ENCODE measurements at places on chromosomes 5 and 9.

DNA sequence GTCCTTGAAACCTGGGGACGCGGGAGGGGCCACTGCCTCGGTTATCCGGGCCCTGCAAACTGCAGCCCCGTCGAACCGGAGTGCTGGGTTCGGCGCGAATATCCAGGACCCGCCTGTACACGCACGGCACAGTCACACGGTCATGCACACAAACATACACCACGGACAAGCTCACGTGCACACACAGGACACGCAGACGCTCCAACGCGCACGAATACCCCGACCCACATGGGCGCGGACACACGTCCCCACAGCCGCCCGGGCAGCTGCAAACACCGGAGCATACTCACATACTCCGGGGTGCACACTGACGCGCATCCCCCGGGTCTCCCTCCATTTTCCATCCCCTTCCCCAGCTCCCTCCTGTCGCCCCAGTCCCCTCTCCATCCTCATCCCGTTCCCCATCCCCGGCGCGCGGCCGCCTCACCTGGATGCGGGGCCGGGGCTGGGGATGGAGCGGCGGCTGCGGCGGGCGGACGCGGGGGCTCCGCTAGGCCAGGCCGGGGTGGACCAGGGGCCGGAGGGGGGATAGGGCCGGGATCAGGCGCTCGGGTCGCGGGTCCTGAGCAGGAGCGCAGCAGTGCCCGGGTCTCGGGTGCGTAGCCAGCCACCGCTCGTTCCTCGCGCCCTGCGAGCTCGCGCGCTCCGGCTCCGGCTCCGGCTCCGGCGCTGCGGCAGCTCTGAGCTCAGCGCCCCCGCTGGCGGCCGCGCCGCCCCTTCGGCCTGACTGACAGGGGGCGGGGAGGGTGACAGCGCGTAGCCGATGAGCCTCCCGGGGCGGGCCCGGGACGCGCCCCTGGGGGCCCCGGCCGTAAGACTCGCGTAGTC lies at the start of the genes EIF4E1B and SNCB:
TSS of gene EIF4E1B (plus strand) at position 823 of the 828 bp plus-strand sequence. CDS start 12,113 bp downstream, outside the sequence.
TSS of gene SNCB (minus strand) at position 682 of the 828 bp plus-strand sequence. CDS start 880 bp downstream, outside the sequence.
- DNase-seq: peak; percentile 31

DNA sequence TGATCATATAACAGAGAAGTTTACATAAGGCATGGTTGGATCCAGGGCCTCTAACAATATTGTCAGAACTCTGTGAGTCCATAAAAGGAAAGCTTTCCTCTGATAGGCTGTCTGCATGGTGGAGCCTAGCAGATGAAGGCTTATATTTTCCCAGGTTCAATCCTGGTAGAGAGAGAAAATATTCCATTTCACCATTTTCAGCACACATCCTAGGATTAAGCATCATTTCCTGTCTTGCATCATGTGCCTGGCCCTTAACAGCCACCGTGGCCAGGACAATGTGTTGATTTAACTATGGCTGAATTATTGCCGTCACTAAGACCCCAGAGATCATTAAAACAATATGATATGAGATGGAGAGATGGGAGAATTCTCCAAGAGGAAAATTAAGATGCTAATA lies 90.9 kb upstream of the GRIA1 start:
- no peak for DNase-seq

DNA sequence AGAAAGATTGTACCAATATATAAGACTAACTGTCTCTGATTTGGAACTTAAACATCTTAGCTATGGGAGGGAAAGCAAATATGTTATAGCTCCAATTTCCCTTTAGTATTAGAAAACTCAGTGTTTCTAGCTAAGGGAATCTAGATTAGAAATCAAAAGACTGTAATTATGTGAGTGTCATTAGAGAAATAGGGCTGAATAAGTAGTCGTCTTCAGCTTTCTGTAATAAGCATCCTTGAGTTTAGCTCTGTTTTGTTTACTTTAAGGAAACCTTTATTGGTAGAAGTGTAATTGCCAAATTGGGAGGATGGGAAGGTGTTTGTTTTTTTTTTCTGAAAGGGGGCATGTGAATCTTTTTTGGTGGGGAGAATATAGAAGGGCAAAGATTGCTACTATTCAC lies 5.2 kb downstream of the DMXL1 start:
- DNase-seq: no peak

GRCh38 chr9:133583586-133583985 lies 25.6 kb downstream of the FAM163B start:
- DNase-seq: no peak

- DNase-seq: peak; percentile 45
These were observed 28.8 kb upstream of the MGAT1 start for GRCh38 chr5:180831139-180832093.

- no peak for DNase-seq
These were observed 215.8 kb downstream of the MELK start for GRCh38 chr9:36788534-36788933.

All from NCI-H187 (cell line).